Right hindlimb (tissue), 1 donor: ENCODE measurements at places on chromosomes 7 and 10.

DNA sequence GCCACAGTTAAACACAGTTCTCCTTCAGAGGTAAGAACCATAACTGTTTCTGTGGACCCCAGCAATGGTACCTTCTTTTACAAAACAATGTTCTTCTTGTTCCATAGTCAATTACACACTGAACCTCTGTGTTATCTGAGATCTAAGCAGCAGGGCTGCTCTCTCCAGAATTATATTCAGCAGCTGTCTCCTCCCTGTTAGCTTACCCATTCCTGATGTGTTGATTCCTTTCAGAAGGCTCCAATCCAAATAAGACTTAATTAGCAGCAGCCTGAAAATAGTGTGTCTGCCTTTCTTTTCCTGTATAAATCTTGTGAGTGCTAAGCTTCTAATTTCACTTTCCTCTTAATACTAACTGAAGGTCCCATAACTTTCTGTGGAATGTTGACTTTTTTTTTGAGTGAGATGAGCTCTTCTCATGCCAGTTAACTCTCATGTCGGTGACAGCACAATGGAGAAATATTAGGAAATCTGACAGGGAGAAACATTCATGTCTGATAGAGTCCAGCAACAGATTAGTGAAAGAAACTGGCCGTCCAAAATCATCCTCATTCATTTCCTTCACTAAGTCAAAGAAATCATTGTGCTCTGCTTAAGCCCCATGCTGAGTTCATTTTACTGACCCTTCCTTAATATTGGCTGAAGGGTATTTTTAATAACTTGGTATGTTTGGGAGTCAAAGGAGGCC is 226.5 kb downstream of the PRKG1 start:
- DNase-seq: no peak

DNA sequence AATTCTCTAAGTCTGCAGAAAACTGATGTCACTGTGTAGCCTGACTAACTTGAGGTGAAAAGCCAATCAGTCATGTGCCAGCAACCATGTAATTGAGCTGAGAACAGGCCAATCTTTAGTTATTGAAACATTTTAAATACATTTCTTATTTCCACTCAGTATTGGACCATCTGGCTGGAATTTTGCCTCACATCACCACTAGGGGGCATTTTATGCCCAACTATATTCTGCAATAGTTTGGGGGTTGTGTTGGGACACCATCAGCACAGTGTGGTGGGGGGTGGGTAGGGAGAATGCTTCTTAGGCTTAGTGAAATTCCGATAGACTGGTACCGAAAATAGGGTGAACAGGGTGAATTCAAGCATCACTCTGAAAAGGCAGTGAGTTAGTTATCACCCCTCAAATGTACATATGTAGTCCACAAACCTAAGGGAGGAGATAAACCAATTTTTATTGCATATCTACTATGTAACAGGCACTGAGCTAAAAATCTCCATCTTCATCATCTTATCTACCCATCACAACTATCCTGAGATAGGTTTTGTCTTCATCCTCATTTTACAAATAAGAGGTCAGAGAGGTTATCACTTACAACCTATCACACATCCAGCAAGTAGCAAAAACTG is 17.8 kb downstream of the NPSR1 start:
- no peak for DNase-seq

- no peak for DNase-seq
Observed at GRCh38 chr10:61757525-61758397, 95.0 kb downstream of the CABCOCO1 start.

- DNase-seq: no peak
Observed at GRCh38 chr7:119684763-119685162, 588.2 kb upstream of the KCND2 start.
